ENCODE measurements at places on chromosomes 7 and 10. TPM values are rescaled to one million over a fixed set of nuclear protein-coding genes. Genes with fewer than 3 reads are reported as not detected.

DNA sequence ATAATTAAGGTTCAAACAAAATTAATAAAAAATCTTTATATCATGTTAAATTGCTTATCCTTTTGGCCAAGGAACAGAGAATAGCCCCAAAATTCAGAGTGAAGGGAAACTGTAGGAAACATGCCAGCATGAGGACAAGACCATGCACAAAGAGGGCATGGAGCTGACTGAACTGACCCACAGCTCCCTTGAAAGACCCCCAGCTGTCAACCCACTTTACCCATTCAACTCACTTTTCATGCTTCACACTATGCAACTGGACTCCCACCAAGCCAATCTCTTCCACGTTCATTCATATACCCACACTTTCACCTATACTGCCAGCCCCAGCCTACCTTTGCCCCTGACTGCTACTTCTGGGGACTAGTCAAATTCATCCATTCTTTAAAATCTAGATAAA lies 10.2 kb downstream of the FBXW4 start:
- no peak overlapping the region for H3K27ac ChIP-seq
- no peaks in the 10 kb centered on the region for H3K4me1 ChIP-seq
- no peak for DNase-seq

DNA sequence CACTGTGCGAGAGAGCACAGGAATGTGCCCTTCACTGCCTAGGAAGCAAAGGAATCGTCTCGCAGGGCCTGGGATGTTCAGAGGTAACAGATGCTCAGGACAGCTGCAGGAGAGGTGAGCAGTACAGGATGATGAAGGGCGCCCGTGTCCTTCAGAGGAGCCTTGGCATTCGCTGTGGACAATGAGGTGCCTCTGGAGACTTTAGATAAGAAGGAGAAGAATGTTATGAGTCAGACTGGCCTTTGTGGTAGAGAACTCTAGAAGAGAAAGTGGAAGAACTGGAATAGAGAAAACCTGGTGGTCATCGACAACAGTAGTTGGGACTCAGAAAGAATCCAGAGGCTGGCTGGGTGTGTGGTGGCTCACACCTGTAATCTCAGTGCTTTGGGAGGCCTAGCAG lies 64.4 kb upstream of the LEP start:
- no peaks in the 10 kb centered on the region for H3K4me1 ChIP-seq
- H3K4me3 ChIP-seq: no peak overlapping the region
- H3K27ac ChIP-seq: no peak overlapping the region
- H3K27me3 ChIP-seq: no peaks in the 10 kb centered on the region

- no peak overlapping the region for H3K4me3 ChIP-seq
- H3K27me3 ChIP-seq: no peaks in the 10 kb centered on the region
- H3K4me1 ChIP-seq: peaks cover 38% of the 10 kb centered on the region
Measured at GRCh38 chr7:41820111-41820671, 117.3 kb upstream of the INHBA start.

- no peaks in the 10 kb centered on the region for H3K27me3 ChIP-seq
- H3K4me3 ChIP-seq: no peak overlapping the region
- H3K36me3 ChIP-seq: no peaks in the 10 kb centered on the region
- H3K27ac ChIP-seq: no peak overlapping the region
Measured at GRCh38 chr10:63586043-63586442, 64.8 kb downstream of the REEP3 start.

DNA sequence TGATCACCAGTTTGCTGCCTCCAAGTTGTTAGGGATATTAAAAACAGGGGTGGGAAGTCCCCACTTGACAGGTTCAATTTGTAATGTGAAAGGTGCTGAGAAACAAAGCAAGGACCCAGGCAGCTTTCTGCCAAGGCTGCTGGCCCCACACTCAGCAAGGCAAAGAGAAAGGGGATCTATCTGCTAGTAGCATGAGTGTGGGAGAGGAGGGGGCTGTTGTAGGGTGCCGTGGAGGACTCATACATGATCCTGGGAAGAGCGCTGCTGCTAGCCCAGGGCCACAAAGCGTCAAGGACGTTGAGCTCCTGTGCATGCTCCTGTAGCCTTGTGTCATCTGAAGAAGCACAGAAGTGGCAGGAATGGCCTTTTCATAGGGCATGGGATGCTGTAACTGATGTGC lies 96.5 kb upstream of the INSYN2A start:
- H3K27me3 ChIP-seq: no peaks in the 10 kb centered on the region
- no peak for DNase-seq
- H3K27ac ChIP-seq: no peak overlapping the region
- no peaks in the 10 kb centered on the region for H3K36me3 ChIP-seq
- H3K4me3 ChIP-seq: no peak overlapping the region

GRCh38 chr10:63758080-63758479 lies 236.9 kb downstream of the REEP3 start:
- H3K27ac ChIP-seq: no peak overlapping the region
- no peaks in the 10 kb centered on the region for H3K4me1 ChIP-seq
- H3K4me3 ChIP-seq: no peak overlapping the region
- H3K36me3 ChIP-seq: no peaks in the 10 kb centered on the region
- no peak for DNase-seq
- H3K27me3 ChIP-seq: no peaks in the 10 kb centered on the region

DNA sequence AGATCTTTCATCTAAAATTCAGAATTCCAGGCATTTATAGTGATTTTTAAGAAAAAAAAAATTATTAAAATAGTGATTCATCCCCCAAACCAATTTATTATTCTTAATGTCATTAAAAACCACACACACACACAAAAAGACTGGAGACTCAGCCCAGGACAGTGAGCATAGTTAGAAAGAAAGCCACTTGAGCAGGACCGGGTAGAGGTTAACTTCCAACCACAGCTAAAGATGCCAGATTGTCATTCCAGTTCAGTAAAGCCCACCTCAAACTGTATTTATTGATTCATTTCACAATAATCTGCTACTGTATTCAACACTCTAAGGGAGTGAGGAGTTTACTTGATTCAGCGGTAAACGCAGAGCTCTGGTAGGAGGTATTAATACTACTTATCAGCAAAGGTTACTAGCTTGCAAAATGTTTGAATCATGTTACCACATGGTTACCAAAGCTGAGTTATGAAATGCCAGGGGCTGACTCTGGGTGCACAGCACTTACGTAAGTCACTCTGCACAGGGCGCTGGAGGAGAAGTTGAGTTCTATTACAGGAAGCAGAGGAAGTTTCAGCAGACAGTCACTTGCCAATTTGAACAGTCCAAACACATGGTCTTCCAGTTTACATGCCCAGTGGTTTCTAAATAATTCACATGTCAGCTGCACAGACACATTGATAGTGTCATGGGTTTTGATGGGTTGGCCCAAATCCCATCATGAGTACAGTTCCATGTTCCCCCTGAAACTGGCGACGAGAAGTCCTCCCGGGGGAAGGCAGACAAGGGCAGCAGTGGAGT lies 64.6 kb downstream of the KLF6 start:
- peak; percentile 77 for DNase-seq
- H3K4me1 ChIP-seq: no peaks in the 10 kb centered on the region
- H3K27me3 ChIP-seq: no peaks in the 10 kb centered on the region
- no peak overlapping the region for H3K4me3 ChIP-seq

- no peak overlapping the region for H3K27ac ChIP-seq
- no peak for DNase-seq
- no peak overlapping the region for H3K4me3 ChIP-seq
- no peaks in the 10 kb centered on the region for H3K4me1 ChIP-seq
Measured at GRCh38 chr7:38318803-38319416, 45.5 kb upstream of the TARP start.

- DNase-seq: no peak
- H3K27me3 ChIP-seq: no peaks in the 10 kb centered on the region
- peak overlapping the region; percentile 69 for H3K4me3 ChIP-seq
- no peaks in the 10 kb centered on the region for H3K36me3 ChIP-seq
Measured at GRCh38 chr10:121595806-121596688, 2.2 kb downstream of the FGFR2 start.

- H3K27me3 ChIP-seq: no peaks in the 10 kb centered on the region
- H3K4me3 ChIP-seq: no peak overlapping the region
- no peaks in the 10 kb centered on the region for H3K36me3 ChIP-seq
- peak overlapping the region; percentile 19 for H3K27ac ChIP-seq
Measured at GRCh38 chr10:119516381-119517234, 25.9 kb downstream of the RGS10 start.

GRCh38 chr10:4067931-4068561 lies 283.0 kb upstream of the KLF6 start:
- peak overlapping the region; percentile 7 for H3K27ac ChIP-seq
- H3K4me1 ChIP-seq: peaks cover 5% of the 10 kb centered on the region
- no peaks in the 10 kb centered on the region for H3K36me3 ChIP-seq
- DNase-seq: no peak
- no peak overlapping the region for H3K4me3 ChIP-seq

GRCh38 chr7:101625031-101625791 lies 3.9 kb downstream of the MYL10 start:
- H3K4me1 ChIP-seq: no peaks in the 10 kb centered on the region
- H3K27ac ChIP-seq: no peak overlapping the region
- H3K27me3 ChIP-seq: no peaks in the 10 kb centered on the region
- H3K36me3 ChIP-seq: no peaks in the 10 kb centered on the region

GRCh38 chr7:131557652-131558385 lies 1.4 kb upstream of the PODXL start:
- H3K4me3 ChIP-seq: peak overlapping the region; percentile 38
- peaks cover 2% of the 10 kb centered on the region for H3K4me1 ChIP-seq
- no peak overlapping the region for H3K27ac ChIP-seq
- no peaks in the 10 kb centered on the region for H3K36me3 ChIP-seq

The PLXDC2 gene
- total RNA-seq: 94.1 TPM

The BICC1 gene
- 9.3 TPM for total RNA-seq

The HECW1 gene
- total RNA-seq: not detected

The NRCAM gene
- 0.53 TPM for total RNA-seq

The C10orf67 gene
- not detected for total RNA-seq

The PCLO gene
- total RNA-seq: 0.11 TPM

The RPEL1 gene
- not detected for total RNA-seq

The OPN1SW gene
- total RNA-seq: not detected

The CYP26C1 gene
- total RNA-seq: not detected

The IRF5 gene
- total RNA-seq: not detected

The DKK1 gene
- total RNA-seq: 1.6 TPM

All from ascending aorta (tissue), 2 donors.